Uterine smooth muscle cell (primary cell): ENCODE measurements at places on chromosomes 1 and 21. TPM values are rescaled to one million over a fixed set of nuclear protein-coding genes. Genes with fewer than 3 reads are reported as not detected.

Gene LCE2A
- total RNA-seq: 0.25 and 2.2 TPM in 2 replicates

Gene MEGF6
- 0.77 and 2.5 TPM in 2 replicates for total RNA-seq

Gene LCE3D
- not detected in 2 replicates for total RNA-seq

Gene ACKR1
- total RNA-seq: not detected in 2 replicates

Gene CD1D
- total RNA-seq: 0.11 and 0.25 TPM in 2 replicates

Gene GPR153
- total RNA-seq: 3.0 and 7.9 TPM in 2 replicates

Gene SPRR3
- total RNA-seq: not detected in 2 replicates

Gene LMOD1
- total RNA-seq: 8.0 and 19.4 TPM in 2 replicates

Gene EPHA10
- under 0.01 TPM in 1 of 2 replicates, not detected in the other for total RNA-seq

Gene GRIK3
- total RNA-seq: not detected in 2 replicates

Gene CLCA4
- total RNA-seq: not detected in 2 replicates

Gene TESK2
- total RNA-seq: 0.77 and 1.4 TPM in 2 replicates

Gene SLAMF8
- 0.11 TPM in 1 of 2 replicates, not detected in the other for total RNA-seq

Gene CCDC17
- total RNA-seq: 0.77 and 0.87 TPM in 2 replicates

Gene RAB7B
- 4.6 and 6.3 TPM in 2 replicates for total RNA-seq

Gene GPR61
- 0.11 and 0.25 TPM in 2 replicates for total RNA-seq

Gene CRNN
- not detected in 2 replicates for total RNA-seq

Gene RGS13
- total RNA-seq: not detected in 2 replicates

Gene KRTAP12-2
- not detected in 2 replicates for total RNA-seq

Gene AGT
- total RNA-seq: 0.22 and 0.50 TPM in 2 replicates

Gene TMEM59
- total RNA-seq: 150 and 341 TPM in 2 replicates

Gene PLPPR4
- 0.22 and 0.25 TPM in 2 replicates for total RNA-seq

Gene PANK4
- 28.1 and 33.4 TPM in 2 replicates for total RNA-seq

Gene PRAMEF26
- total RNA-seq: not detected in 2 replicates

Gene MYCL
- 0.22 and 0.37 TPM in 2 replicates for total RNA-seq

Gene GUCA2A
- total RNA-seq: not detected in 2 replicates

Gene DIP2A
- total RNA-seq: 27.6 and 28.1 TPM in 2 replicates
